Liver (tissue), 10 donors: ENCODE measurements at places on chromosomes 13 and 19. TPM values are rescaled to one million over a fixed set of nuclear protein-coding genes. Genes with fewer than 3 reads are reported as not detected.
A peak's percentile ranks its signal among the peaks of the same experiment; 100 is the strongest.

The KLK4 gene
- not detected for total RNA-seq

The NCAN gene
- total RNA-seq: not detected

The RFX1 gene
- total RNA-seq: 3.7 TPM

The EPSTI1 gene
- 20.3 TPM for total RNA-seq

The F7 gene
- total RNA-seq: 80.0 TPM

The FLT1 gene
- total RNA-seq: 11.4 TPM

The RXFP2 gene
- total RNA-seq: not detected

The ZNF709 gene
- 1.3 TPM for total RNA-seq

- H3K4me1 ChIP-seq: peaks cover 4% of the 10 kb centered on the region
- no peak overlapping the region for H3K27ac ChIP-seq
- no peaks in the 10 kb centered on the region for H3K36me3 ChIP-seq
- DNase-seq: no peak
These were observed 32.3 kb downstream of the UGGT2 start for GRCh38 chr13:96020931-96021330.

DNA sequence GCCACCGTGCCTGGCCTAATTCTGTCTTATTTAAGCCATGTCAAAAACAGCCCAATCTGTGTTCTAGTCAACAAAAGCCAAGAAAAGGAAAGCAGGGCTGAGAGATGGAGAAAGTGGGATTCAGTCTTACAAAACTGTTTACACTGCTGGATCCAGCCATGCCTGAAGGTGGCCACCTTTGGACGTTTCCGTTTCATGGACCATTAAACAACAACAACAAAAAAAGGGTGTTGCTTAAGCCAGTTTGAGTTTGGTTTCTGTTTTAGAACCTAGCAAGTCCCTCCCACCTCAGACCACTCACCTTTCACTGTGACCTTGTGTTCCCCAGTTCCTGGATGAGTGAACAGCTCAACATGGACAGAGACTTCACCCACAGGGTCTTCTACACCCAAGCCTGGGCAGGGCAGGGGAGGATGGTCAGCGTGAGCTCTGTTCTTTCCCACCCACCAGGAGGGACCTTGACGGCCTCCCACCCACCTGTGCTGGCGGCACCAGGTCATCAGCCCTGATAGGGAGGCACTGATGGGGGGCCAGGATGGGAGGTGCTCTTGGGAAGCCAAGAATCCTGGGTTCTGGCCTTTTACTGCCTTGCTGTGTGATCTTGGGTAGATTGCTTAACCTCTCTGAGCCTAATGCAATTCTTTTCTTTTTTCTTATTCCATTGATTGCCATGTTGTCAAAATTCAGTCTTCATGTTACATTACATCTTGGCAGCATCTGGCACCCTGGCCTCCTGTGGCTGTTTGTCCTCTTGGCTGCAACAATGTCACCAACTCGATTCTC lies 56.2 kb downstream of the COLGALT1 start:
- no peaks in the 10 kb centered on the region for H3K36me3 ChIP-seq
- H3K4me3 ChIP-seq: no peak overlapping the region
- no peaks in the 10 kb centered on the region for H3K27me3 ChIP-seq
- no peak for DNase-seq
- H3K27ac ChIP-seq: no peak overlapping the region

- DNase-seq: no peak
- H3K4me1 ChIP-seq: peaks cover 8% of the 10 kb centered on the region
- no peaks in the 10 kb centered on the region for H3K36me3 ChIP-seq
- H3K4me3 ChIP-seq: no peak overlapping the region
These were observed 96.9 kb downstream of the TBC1D4 start for GRCh38 chr13:75384879-75385707.

GRCh38 chr19:10044390-10044789 lies 31.1 kb downstream of the RDH8 start:
- DNase-seq: no peak
- no peak overlapping the region for H3K4me3 ChIP-seq
- no peaks in the 10 kb centered on the region for H3K36me3 ChIP-seq
- H3K27me3 ChIP-seq: no peaks in the 10 kb centered on the region
- H3K4me1 ChIP-seq: no peaks in the 10 kb centered on the region

GRCh38 chr19:30106417-30107095 lies 164.5 kb downstream of the URI1 start:
- H3K4me1 ChIP-seq: no peaks in the 10 kb centered on the region
- no peaks in the 10 kb centered on the region for H3K36me3 ChIP-seq
- no peak overlapping the region for H3K27ac ChIP-seq
- no peaks in the 10 kb centered on the region for H3K27me3 ChIP-seq
- no peak for DNase-seq

DNA sequence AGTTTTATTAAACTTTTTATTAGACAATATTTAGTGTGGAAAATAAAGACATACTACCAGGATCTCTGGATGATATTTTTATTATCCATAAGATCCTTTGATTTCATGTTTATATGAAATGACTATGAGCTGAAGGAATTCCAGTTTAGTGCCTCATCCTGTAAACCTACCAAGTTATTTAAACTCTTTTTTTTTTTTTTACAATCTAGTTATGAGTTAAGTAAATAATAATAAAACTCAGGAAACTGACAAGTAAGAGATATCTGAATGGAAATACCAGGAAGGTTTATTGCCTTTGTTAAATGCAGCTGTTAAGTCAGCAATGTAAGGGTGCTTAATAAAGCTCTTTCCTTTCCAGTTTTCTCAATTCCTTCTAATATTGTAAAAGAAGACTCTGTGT lies 53.9 kb downstream of the RXFP2 start:
- H3K36me3 ChIP-seq: no peaks in the 10 kb centered on the region
- H3K27me3 ChIP-seq: no peaks in the 10 kb centered on the region
- H3K4me3 ChIP-seq: no peak overlapping the region
- no peak for DNase-seq

DNA sequence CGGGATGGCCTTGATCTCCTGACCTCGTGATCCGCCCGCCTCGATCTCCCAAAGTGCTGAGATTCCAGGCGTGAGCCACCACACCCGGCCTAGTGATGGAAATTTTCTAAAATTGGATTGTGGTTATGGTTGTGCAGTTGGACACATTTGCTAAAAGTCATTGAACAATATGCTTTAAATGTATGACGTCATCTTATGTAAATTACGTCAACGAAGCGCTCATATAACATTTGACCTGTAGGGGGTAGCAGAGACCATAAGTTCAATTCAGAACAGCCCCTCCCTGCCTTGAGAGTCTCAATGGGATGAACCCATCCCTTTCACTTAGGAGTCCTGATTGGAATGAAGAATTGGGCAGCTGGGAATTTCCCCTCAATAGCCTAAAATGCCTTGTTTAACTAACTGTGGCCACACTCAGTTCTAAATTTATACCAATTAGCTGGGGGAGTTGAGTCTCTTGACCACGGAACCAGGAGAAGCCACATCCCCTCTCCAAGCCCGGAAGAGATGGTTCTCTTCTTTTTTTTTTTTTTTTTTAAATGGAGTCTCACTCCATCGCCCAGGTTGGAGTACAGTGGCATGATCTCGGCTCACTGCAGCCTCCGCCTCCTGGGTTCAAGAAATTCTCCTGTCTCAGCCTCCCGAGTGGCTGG lies 15.2 kb upstream of the TLE6 start:
- no peaks in the 10 kb centered on the region for H3K27me3 ChIP-seq
- no peak overlapping the region for H3K27ac ChIP-seq
- H3K36me3 ChIP-seq: no peaks in the 10 kb centered on the region
- DNase-seq: no peak

GRCh38 chr13:37476874-37477273 lies 121.7 kb downstream of the POSTN start:
- H3K36me3 ChIP-seq: no peaks in the 10 kb centered on the region
- H3K4me1 ChIP-seq: no peaks in the 10 kb centered on the region
- no peak overlapping the region for H3K4me3 ChIP-seq
- H3K27ac ChIP-seq: no peak overlapping the region

- no peaks in the 10 kb centered on the region for H3K27me3 ChIP-seq
- H3K4me3 ChIP-seq: no peak overlapping the region
- H3K36me3 ChIP-seq: no peaks in the 10 kb centered on the region
- peaks cover 18% of the 10 kb centered on the region for H3K4me1 ChIP-seq
- no peak overlapping the region for H3K27ac ChIP-seq
These were observed 19.6 kb downstream of the IER2 start for GRCh38 chr19:13169769-13170168.

DNA sequence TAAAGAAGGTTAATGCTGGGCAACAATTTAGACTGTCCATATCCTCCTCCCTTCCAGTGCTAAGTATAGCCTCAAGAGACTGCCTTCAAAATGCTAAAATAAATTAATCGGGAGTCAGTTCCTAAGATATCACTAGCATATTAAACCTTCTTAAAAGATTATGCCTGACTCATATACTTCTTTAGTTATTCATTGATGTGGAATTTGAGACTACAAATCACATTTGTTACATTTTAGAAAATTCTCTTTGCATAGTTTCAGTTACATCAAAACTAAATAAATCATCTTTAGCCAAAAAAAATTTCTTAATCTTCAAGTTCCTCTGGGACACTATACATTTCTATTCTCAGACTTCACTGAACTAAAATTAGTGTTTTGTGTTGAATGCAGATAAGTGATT lies 769.1 kb downstream of the PCDH9 start:
- no peaks in the 10 kb centered on the region for H3K36me3 ChIP-seq
- H3K27me3 ChIP-seq: no peaks in the 10 kb centered on the region
- no peak overlapping the region for H3K4me3 ChIP-seq
- no peak overlapping the region for H3K27ac ChIP-seq
- no peaks in the 10 kb centered on the region for H3K4me1 ChIP-seq
- no peak for DNase-seq

DNA sequence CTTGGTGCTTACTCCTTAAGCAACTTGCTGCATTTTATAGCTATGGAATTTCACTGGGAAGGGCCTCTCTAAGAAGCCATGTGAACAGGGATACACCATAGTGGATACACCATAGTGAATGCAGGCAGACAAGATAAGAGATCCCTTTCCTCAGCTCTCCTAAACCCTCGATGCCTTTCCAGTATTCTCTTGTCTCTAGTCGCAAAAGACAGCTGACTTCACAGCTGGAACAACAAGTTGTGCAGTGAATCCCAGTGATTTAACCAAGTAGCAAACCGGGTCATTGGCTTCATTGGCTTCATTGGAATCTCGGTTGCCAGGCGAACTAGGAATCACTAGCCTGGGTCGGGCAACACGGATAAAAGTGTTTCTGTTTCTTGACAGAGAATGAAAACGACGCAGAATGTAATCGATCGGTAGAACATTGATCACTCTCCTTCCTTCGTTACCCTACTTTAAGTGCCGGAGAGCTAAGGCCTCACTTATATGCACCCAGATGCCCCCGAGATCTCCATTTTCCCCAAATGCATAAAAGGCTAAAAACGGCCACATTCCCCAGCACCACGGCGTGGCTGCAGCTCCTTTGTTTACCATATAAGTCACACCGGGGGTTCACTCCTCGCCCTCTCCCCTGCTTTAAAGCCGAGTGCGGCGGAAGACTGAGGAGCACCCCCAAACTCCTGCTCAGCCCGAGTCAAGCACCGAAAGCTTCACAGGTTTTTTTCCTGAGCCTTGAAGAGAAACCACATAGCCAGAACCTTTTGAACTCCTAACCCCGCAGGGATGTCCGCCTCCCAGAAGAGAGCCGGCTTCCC lies 674 bp downstream of the TRPC4 start:
- H3K36me3 ChIP-seq: no peaks in the 10 kb centered on the region
- H3K4me3 ChIP-seq: no peak overlapping the region
- DNase-seq: no peak

GRCh38 chr13:42495255-42495654 lies 78.7 kb upstream of the TNFSF11 start:
- no peaks in the 10 kb centered on the region for H3K4me1 ChIP-seq
- DNase-seq: no peak
- H3K27me3 ChIP-seq: no peaks in the 10 kb centered on the region
- H3K4me3 ChIP-seq: no peak overlapping the region

GRCh38 chr19:2239173-2239572 lies 2.5 kb downstream of the SF3A2 start:
- H3K36me3 ChIP-seq: peaks cover 6% of the 10 kb centered on the region
- H3K27me3 ChIP-seq: no peaks in the 10 kb centered on the region
- peaks cover 48% of the 10 kb centered on the region for H3K4me1 ChIP-seq
- no peak overlapping the region for H3K27ac ChIP-seq
- H3K4me3 ChIP-seq: no peak overlapping the region

- H3K4me3 ChIP-seq: peak overlapping the region; percentile 32
- DNase-seq: peak; percentile 69
- H3K27ac ChIP-seq: peak overlapping the region; percentile 90
These were observed 559 bp upstream of the LENG9 start for GRCh38 chr19:54464044-54464629.

GRCh38 chr13:99617474-99618255 lies 116.4 kb downstream of the TM9SF2 start:
- H3K4me1 ChIP-seq: peaks cover 8% of the 10 kb centered on the region
- H3K27ac ChIP-seq: peak overlapping the region; percentile 17
- no peak overlapping the region for H3K4me3 ChIP-seq
- no peak for DNase-seq
- H3K27me3 ChIP-seq: no peaks in the 10 kb centered on the region
- H3K36me3 ChIP-seq: no peaks in the 10 kb centered on the region

DNA sequence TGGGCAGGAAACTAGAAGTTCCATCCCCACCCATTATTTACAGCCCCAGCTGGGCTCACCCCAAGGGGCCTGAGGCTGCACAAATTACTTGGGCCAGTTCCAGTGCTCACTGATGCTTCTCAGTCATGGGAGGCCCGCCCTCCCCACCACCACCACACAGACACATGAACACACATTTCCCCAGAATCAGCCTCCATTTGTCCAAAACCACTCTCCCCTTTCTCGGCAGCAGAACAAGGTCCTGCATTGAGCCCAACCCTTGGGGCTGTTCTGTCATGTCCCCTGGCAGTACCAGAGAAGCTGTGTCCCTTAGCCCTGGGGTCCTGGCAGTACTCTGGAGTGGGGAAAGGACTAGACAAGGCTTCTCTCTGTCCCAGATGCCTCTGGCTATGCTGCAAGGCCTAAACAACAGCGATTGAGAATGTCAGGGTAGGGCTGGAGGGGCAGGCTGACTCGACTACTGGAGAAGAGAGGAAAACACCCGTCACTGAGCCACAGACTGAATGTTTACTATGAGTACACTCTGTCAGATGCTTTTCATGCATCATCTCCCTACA lies 21.8 kb downstream of the SAMD4B start:
- H3K4me3 ChIP-seq: no peak overlapping the region
- H3K4me1 ChIP-seq: peaks cover 7% of the 10 kb centered on the region
- H3K27me3 ChIP-seq: no peaks in the 10 kb centered on the region

GRCh38 chr13:48749699-48750473 lies 96.2 kb downstream of the CYSLTR2 start:
- H3K27me3 ChIP-seq: no peaks in the 10 kb centered on the region
- H3K36me3 ChIP-seq: no peaks in the 10 kb centered on the region
- no peaks in the 10 kb centered on the region for H3K4me1 ChIP-seq
- H3K27ac ChIP-seq: no peak overlapping the region
- no peak overlapping the region for H3K4me3 ChIP-seq

- peaks cover 31% of the 10 kb centered on the region for H3K36me3 ChIP-seq
These were observed 23.1 kb upstream of the TNFSF14 start for GRCh38 chr19:6693056-6693471.

GRCh38 chr13:100330662-100331061 lies 241.8 kb downstream of the PCCA start:
- no peaks in the 10 kb centered on the region for H3K27me3 ChIP-seq
- peaks cover 5% of the 10 kb centered on the region for H3K36me3 ChIP-seq
- no peak overlapping the region for H3K27ac ChIP-seq
- H3K4me3 ChIP-seq: no peak overlapping the region

GRCh38 chr13:35703061-35703460 lies 226.6 kb upstream of the MAB21L1 start:
- no peak overlapping the region for H3K27ac ChIP-seq
- no peak for DNase-seq
- no peaks in the 10 kb centered on the region for H3K36me3 ChIP-seq

GRCh38 chr13:24997367-24997967 lies 98.5 kb upstream of the PABPC3 start:
- no peak overlapping the region for H3K4me3 ChIP-seq
- no peak overlapping the region for H3K27ac ChIP-seq
- H3K27me3 ChIP-seq: no peaks in the 10 kb centered on the region
- H3K4me1 ChIP-seq: no peaks in the 10 kb centered on the region
- DNase-seq: no peak
